Hematopoietic multipotent progenitor cell treated with erythropoietin and hydrocortisone succinate and interleukin-3 and kit ligand, for 8 days (in vitro differentiated cells): ENCODE measurements at places on chromosomes 3 and 15.

GRCh38 chr3:106963442-106963841 is 413.8 kb upstream of the CCDC54 start:
- no peak for DNase-seq

- no peak for DNase-seq
Measured at GRCh38 chr3:44950275-44950734, 25.7 kb downstream of the ZDHHC3 start.

DNA sequence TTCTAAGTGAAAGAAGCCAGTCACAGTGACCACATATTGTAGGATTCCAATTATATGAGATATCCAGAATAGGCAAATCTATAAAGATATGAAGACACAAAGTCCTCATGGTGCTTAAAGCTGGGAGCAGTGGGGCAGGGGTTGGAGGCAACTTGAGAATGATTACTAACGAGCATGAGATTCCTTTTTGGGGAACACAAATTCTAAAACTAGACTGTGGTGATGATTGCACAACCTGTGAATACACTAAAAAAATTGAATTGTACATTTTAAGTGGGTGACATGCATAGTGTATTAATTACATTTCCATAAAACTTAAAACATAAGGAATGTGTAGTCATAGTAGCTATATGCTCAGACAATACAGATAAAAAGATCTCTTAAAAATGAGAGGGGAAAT is 103.2 kb downstream of the DPH6 start:
- no peak for DNase-seq

GRCh38 chr3:178370387-178370786 is 165.8 kb upstream of the KCNMB2 start:
- DNase-seq: no peak

DNA sequence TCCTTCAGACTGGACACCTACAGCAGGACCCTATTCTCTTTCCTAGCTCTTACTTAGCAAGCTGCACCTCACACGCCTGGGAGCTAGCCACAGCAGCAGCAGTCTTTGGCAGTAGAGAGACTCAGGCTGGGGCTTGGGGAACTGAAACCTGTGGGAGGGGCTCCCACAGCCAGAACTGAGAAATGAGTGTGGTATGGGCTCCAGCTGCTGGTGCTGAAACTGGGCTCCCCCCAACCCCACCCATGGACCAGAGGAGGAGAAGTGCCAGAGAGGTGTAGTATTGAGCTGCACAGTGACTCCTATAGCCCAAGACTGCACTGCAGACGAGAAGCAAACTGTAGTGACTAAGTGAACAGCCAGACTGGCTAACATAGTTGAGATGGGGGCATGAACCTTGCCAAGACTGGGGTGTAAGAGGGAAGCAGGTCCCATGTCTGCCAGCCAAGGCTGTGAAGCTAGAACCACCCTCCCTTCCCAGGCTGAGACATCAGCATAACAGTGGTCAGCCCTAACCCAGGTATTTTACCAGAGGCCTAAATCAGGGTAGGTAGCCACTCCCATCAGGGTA is 62.5 kb downstream of the MYO5A start:
- DNase-seq: no peak

DNA sequence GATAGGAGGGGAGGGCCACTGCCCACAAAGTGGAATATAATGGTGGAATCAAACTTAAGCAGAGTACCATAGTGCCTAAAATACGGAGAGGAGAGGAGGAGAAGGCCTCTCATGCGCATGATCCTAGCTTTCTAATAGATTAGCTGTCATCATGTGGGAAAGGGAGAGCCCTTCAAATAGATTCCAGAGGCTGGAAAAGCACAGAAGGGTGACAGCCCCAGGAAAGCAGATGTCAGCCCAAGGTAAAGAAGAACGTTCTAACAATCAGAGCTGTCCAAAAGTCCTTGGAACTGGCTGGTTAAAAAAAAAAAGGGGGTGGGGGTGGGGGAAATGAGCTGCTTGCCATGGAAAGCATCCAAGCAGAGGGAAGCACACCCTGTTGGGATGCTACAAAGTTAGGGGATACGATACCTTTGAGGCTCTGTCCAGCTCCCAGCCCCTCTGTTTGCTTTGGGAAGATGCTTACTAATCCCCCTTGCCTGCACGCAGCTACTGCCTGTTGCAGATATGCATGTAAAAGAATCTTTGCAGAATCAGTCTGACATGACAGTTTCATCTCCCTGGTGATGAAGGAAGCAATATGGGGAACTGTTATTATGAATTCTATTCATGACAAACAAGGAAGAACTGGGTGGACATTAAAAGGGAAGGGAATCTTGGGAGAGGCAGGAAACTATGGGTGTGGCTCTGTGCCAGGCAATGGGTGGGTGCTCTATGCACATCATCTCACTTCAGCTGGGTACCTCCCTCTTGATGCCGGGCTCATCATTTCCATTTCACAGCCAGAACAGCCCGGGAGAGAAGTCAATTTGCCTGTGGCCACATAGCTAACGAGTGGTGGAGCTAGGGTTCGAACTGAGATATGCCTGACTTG is 10.1 kb upstream of the LMCD1 start:
- DNase-seq: no peak

DNA sequence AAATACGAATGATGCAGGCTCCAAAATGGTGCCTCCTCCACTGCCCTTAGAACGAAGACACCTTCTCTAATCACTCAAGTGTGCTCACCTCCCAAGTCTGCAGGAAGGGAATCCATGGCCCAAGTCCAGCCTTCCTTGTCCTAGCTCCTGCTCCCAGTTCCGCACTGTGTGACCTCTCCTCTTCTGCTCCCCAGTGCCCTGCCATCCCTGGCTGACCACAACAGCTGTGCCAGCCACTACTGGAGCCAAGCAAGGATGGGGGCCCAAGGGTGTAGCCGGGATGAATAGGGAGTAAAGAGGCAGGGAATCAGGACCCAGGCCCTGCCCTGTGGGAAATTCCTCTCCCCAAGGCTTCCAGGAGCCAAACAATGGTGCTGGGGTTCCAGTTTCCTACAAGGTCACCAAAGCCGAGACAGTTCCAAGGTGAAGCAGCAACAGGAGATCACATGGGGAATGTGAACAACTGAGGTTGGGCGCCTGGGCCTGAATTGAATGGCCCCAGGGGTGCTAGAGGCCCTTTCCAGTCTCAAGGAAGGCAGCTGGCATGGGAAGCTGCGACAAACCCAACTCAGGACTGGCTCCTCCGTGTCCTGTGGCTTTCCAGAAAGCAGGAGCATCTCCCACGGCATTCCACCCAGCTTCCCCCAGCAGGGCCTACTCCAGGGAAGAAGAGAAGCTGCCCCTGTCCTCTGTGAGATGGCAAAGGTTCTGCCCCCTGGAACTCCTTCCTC is 20.2 kb downstream of the SEMA7A start:
- no peak for DNase-seq

- DNase-seq: no peak
Measured at GRCh38 chr3:3281024-3281423, 101.5 kb upstream of the CRBN start.
